ENCODE measurements at places on chromosomes 5 and 9.
A peak's percentile ranks its signal among the peaks of the same experiment; 100 is the strongest.

- DNase-seq: no peak
Measured at GRCh38 chr9:109791003-109791677, 11.1 kb downstream of the PALM2AKAP2 start.

GRCh38 chr5:121257621-121258020 lies 594.1 kb upstream of the FTMT start:
- no peak for DNase-seq

- no peak for DNase-seq
Measured at GRCh38 chr9:113513536-113513935, 50.0 kb downstream of the RGS3 start.

GRCh38 chr5:62199792-62200716 lies 106.0 kb upstream of the KIF2A start:
- no peak for DNase-seq

DNA sequence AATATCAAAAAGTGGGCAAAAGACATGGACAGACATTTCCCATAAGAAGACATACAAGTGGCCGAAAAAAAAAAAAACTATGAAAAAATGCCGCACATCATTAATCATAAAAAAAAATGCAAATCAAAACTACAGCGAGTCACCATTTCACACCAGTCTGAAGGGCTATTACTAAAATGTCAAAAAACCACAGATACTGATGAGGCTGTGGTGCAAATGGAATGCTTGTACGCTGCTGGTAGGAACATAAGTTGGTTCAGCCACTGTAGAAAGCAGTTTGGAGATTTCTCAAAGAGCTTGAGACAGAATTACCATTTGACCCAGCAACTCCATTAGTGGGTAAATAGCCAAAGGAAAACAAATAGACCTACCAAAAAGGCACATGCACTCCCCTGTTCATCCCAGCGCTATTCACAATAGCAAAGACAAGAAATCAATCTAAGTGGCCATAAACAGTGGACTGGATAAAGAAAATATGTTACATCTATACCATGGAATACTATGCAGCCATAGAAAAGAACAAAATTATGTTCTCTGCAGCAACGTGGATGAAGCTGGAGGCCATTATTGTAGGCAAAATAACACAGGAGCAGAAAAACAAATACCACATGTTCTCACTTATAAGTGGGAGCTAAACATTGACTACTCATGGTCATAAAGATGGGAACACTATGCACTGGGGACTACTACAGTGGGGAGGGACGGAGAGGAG lies 110.6 kb upstream of the BOD1 start:
- DNase-seq: no peak

DNA sequence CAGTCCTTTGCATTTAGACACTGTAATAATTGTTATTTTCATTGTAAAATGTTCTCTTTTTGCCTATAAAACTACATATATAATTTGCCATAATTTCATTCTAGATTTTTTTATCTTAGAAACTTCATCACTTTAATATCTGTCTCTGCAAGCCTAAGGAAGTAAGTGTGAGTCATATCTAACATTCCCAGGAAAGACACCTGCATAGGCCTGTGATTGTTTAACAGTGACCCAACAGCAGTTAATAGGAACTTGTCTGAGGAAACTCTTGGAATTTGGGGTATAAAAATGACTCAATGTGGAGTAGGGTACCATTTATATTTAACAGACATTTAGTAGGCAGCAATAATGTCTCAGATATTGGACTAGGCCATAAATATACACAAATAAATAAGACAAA lies 229.2 kb upstream of the FAM174A start:
- no peak for DNase-seq

- DNase-seq: no peak
Measured at GRCh38 chr5:150000990-150001659, 586 bp downstream of the HMGXB3 start.

- DNase-seq: peak; percentile 83
Measured at GRCh38 chr5:9188131-9188530, 357.7 kb downstream of the SEMA5A start.

DNA sequence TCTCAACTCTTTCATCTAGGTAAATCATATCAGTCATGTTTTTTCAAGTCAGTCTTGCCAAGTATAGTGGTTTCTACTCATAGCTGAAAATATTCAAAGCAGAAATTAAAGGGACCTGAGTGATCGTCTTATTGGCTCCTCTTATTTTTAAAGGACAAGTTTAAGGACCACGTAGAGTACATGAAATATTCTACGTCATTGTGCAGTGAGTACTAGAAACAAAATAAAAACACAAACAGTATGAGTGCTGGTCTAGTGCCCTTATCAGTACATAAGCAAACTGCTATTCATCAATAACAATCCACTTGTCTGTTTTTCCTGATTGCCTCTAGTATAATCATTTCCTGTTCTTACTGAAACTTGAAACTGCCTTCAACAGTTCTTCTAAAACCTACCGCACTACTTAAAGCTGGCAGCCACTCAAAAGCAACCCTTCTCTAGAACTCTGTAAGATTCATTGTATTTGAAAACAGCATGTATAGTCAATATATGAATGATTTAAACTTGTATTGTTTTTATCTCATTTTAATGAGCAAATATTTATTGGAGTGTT lies 853.7 kb downstream of the TAF11L14 start:
- no peak for DNase-seq

DNA sequence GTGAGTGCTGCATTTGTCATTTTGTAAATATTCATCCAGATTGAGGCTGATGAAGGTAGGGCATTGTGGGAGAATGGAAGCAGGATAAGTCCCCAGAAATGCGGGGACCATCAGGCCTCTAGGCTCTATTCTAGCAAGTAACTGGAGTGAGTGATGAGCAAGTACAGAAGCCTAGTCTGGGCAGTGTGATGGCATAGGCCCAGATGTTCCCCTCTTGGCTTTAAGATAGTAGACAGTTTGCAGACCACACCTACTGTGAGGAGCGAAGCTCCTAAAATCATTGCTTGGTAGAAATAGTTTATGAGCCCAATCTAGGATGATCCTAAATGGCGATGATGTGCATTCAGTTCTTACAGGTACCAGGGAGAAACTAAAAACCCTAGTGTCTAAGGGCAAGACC lies 24.3 kb downstream of the NDFIP1 start:
- no peak for DNase-seq

DNA sequence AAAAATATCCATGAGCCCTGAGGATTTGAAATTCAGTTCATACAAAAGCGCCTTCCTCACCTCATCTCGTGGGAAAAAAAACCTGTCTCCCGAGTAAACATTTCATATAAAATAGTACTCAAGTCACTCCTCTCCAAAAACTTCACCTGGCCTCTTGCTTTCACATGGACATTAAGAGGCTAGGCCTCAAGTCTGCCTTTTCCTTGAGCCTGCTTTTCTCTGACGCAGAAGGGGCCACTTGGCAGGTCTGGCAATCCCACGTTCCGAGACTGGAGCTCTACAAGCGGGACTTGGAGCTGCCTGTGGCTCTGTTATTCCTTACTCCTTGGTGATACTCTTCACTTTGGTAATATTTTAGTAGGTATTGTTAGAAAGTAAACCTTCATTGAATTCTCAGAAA lies 26.9 kb upstream of the CKS2 start:
- no peak for DNase-seq

DNA sequence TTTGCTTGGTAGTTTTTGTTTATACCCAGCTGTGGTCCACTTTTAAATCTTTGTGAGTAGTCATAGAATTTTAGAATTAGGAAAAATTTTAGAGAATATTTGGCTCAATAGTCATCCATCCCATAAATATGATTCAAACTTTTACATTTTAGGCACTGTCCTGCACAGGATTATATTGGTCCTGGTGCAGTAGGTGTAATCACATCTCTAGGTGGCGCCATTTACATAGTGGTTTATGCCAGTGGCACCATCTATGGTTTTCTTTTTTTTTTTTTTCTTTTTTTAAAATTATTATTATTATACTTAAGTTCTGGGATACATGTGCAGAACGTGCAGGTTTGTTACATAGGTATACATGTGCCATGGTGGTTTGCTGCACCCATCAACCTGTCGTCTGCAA lies 260.7 kb upstream of the KCNN2 start:
- DNase-seq: peak; percentile 15

- no peak for DNase-seq
Measured at GRCh38 chr5:157721159-157721558, 10.1 kb upstream of the THG1L start.

DNA sequence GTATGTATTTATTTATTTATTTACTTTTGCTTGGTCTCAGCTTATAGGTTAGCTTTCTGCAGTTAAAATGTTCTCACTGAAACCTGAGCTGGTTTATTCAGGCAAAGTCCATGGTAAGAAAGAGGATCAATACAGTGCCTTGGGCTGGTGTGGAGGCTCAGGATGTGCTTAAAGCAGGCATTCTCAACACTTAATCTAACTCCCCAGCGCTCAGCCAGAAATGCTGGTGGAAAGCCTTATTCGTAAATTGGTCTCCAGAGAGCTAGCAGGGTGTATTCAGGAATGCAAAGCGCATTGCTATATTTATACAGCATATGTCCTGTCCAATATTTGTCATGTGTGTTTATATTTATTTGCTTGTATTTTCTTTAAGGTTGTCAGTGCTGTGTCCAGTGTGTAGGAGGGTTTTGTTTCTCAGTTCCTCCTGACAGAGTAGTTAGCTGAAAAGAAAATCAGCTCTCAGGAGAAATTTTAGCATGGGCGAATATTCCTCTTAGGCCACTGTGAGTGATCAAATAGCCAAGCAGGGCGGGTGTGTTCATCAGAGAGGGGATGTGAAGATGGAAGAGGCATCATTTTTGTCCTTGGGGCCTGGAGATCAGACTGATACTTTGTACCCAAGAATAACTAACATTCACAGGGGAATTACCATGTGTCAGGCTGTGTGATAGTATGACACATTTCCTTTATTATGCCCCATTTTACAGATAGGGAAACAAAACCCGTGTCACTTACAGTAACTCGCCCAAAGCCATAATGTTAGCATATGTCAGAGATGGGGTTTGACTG lies 65.8 kb downstream of the DOCK2 start:
- no peak for DNase-seq

DNA sequence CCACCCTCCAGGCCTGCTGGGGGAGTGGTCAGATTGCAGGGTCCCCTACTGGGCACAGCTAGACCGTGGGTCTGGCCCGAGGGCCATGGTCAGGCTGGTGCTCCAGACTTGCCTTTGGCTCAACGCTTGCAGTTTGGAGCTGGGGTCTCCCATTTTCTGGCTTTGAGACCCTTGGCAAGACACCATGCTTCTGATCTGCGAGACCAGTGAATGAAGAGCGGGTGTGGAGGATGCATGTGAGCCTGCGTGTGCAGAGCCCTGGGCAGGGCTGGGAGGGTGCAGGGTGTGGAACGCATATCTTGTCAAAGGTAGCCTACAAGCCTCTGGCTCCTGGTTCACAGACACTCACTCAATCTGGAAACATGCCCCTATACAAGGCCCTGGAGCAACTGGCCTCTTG lies 6.1 kb upstream of the MRNIP start:
- DNase-seq: no peak

DNA sequence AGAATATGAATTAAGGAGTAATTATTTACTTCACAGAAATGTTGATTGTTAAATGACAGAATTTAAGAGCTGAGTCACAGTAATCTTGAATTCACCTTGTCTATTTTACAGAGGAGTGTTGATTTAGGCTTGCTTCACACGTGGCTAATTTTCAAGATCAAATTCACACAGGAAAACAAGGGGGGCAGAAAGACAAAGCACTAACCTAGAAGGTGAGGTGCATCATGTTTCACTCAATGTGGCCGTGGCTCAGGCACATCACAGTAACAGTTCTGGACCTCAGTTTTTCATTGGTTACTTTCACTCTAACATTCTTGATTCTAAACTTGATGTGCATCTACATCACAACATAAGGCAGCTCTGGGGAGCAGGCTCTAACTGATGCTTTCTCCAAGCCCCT lies 69.6 kb upstream of the GNAQ start:
- DNase-seq: no peak

- no peak for DNase-seq
Measured at GRCh38 chr9:88488166-88488565, 46.8 kb upstream of the NXNL2 start.

Measured in non-pigmented ciliary epithelial cell (primary cell).